ENCODE measurements at places on chromosomes 6 and 20. TPM values are rescaled to one million over a fixed set of nuclear protein-coding genes. Genes with fewer than 3 reads are reported as not detected.

DNA sequence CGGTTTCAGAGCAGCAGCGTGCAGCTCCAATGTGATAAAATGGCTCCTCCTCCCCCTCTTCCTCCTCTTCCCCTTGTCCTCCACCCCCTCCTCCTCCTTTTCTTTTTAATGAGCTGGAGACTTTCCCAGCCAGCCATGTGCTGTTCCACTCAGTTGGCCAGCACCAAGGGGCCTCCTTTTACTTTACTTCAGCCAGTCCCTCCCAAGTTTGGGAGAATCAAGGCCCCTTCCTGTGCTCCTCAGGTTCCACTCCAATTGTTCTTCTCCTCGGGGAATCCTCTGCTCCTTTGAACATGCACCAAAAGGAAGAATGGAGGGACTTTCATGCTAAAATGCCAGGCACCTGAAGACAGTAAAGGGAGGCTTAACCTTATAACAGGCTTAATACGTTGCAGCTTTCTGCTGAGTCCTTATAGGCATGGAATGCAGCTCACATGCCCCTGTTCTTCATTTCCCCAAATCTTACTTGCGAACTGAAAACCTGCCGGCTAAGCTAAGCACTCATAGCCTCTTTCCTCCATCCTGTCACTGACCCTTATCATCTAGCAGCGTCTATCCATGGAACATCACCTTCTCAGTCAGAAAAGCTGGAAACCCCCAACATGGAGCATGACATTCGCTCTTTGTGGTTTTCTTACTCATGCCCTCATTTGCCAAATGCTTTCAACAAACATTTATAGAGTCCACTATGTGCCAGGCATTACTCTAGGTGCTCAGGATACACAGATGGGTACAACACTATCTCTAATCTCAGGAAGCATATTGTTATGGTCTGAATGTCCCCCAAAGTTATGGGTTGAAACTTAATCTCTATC is 170.6 kb downstream of the PHACTR1 start:
- DNase-seq: no peak

- no peak for DNase-seq
Measured at GRCh38 chr6:25439368-25439767, 160.2 kb downstream of the CARMIL1 start.

- no peak for DNase-seq
Measured at GRCh38 chr20:50758469-50758868, 27.1 kb downstream of the PARD6B start.

DNA sequence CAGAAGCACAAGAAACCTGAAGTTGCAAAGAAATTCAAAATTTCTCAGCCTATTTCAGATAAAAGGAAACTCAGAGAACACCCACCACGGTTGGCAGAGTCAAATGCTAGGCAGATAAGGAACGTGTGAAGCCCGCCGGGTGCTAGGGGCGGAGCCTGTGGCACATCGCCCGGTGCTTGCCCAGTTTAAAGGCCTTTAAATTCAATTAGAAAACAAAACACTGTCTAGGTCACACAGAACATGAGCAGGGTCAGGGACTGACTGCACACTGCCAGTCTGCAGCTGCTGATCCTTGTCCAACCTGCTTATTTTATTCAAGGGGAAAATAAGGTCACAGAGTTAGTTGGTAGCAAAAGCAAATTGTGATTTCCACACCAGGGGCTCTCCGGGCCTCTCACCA is 75.8 kb downstream of the PSMG4 start:
- DNase-seq: no peak

The RALY gene
- 106 TPM for polyA plus RNA-seq

- no peak for DNase-seq
Measured at GRCh38 chr6:121755485-121755884, 320.0 kb downstream of the GJA1 start.

All from AG04450 (cell line).